Left ventricle myocardium inferior (tissue), 1 donor: ENCODE measurements at places on chromosomes 12 and 14. TPM values are rescaled to one million over a fixed set of nuclear protein-coding genes. Genes with fewer than 3 reads are reported as not detected.

GRCh38 chr12:10721651-10722501, 1.2 kb downstream of the YBX3 start:
- peak overlapping the region; percentile 96 for H3K4me3 ChIP-seq
- H3K27ac ChIP-seq: peak overlapping the region; percentile 98
- peaks cover 67% of the 10 kb centered on the region for H3K4me1 ChIP-seq
- no peaks in the 10 kb centered on the region for H3K27me3 ChIP-seq
- H3K36me3 ChIP-seq: no peaks in the 10 kb centered on the region

GRCh38 chr12:102980350-102980749, 22.9 kb downstream of the ASCL1 start:
- no peaks in the 10 kb centered on the region for H3K4me1 ChIP-seq
- no peak for DNase-seq
- peaks cover 23% of the 10 kb centered on the region for H3K27me3 ChIP-seq
- no peak overlapping the region for H3K27ac ChIP-seq
- no peak overlapping the region for H3K4me3 ChIP-seq

- H3K4me3 ChIP-seq: no peak overlapping the region
- no peaks in the 10 kb centered on the region for H3K27me3 ChIP-seq
- H3K4me1 ChIP-seq: no peaks in the 10 kb centered on the region
Observed at GRCh38 chr14:79077096-79077495, 906.9 kb downstream of the NRXN3 start.

GRCh38 chr14:65769151-65769550, 356.6 kb downstream of the FUT8 start:
- H3K27ac ChIP-seq: no peak overlapping the region
- no peaks in the 10 kb centered on the region for H3K36me3 ChIP-seq
- no peak for DNase-seq
- peaks cover 17% of the 10 kb centered on the region for H3K27me3 ChIP-seq
- H3K4me3 ChIP-seq: no peak overlapping the region

DNA sequence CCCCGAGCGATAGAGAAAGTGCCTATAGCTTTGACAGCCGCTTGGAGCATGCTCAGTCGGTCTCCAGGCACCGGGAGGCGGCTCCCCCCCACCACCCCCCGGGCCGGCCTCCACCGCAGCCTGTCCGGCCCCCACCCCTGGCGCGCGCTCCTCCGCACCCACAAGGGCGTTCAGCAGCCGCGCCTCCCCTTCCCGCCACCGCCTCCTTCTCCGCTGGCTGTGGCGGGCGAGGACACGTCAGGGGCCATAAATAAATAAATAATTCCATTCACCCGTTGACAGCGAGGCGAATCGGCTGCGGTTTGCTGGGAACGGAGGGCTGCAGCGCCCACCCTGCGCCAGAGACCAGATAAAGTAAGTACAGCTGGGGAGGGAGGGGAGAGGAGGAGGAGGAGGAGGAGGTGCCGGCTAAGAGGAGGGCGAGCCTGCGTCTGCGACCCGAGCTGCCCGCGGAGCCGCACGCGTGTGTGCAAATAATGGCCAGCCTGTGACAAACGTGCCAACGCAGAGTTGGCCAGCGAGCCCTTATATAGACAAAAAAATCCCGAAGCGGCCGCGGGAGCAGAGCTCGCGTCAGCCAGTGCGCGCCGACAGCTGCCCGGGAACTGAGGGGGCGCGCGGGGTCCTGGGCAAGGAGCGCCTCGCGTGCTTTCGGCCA, at the start of gene SLC16A7:
Gene SLC16A7 (plus strand): TSS at position 147 of the 658 bp plus-strand sequence. CDS start 108,773 bp downstream, outside the sequence.
- peak; percentile 92 for DNase-seq
- H3K4me3 ChIP-seq: peak within 1 kb of the TSS; percentile 79
- H3K27me3 ChIP-seq: no peaks in the 10 kb centered on the region
- peak within 1 kb of the TSS; percentile 97 for H3K27ac ChIP-seq
- H3K36me3 ChIP-seq: no peaks in the 10 kb centered on the region

GRCh38 chr12:54000116-54001114, at the start of gene HOXC9:
TSS of gene HOXC9 (plus strand) at chr12:54000161. CDS start at chr12:54000189, 28 bp downstream.
- peak within 1 kb of the TSS; percentile 52 for H3K4me3 ChIP-seq
- no peak within 1 kb of the TSS for H3K27ac ChIP-seq

DNA sequence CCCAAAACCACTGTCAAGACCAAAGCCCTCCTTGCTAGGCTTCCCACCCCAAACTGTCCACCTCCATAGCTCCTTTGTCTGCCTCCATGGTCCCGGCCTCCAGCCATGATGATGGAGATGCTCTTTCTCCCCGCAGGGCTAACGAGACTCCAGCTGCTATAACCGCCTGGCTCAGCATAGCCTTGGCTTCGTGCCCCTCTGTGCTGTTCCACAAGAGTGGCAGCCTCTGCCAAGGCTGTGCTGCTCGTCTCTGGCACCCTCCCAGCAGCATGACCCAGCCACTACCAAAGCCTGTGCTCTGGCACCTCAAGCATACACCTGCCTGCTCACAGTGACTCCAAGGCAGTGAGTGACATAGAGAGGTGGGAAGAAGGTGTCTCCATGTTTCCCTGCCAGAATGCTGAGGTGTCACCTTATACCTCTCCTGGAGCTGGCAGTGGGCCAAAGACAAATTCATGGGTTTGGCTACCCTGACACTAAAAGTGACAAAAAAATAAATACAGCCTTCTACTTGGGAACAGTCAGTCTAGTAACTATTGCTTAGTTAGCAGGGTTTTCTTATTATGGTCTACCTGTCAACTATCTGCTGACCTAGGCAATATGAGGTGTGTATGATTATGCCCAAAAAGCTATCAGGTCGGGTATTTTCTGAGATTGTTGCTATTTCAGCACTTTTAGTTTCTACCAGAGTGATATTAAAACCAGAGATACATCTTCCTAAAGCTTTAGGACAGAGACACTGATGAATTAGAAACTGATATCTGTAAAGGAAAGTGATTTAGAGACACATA, 16.1 kb upstream of the KRT73 start:
- H3K4me3 ChIP-seq: no peak overlapping the region
- H3K36me3 ChIP-seq: no peaks in the 10 kb centered on the region
- H3K27ac ChIP-seq: no peak overlapping the region
- peaks cover 4% of the 10 kb centered on the region for H3K4me1 ChIP-seq
- peak; percentile 81 for DNase-seq

DNA sequence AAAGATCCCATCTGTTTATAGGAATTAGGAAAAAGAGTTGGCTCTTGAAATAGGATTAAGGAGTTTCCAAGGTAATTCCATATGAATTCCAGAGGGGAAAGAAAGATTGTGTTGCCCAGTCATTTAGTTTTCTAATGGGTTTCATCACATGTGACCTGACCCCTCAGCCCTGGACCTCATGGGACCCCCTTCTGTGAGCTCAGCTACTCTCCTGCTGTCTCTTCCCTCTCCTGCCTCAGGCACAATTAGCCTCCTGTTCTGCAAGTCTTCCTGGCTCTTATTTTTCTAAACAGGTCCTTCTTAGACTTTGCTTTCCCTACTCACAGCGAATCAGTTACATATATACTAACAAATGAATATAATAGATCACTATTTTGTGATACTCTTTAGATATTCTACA, 237.7 kb downstream of the TRHDE start:
- no peak overlapping the region for H3K4me3 ChIP-seq
- no peak for DNase-seq
- H3K27ac ChIP-seq: no peak overlapping the region
- no peaks in the 10 kb centered on the region for H3K36me3 ChIP-seq
- H3K4me1 ChIP-seq: no peaks in the 10 kb centered on the region

DNA sequence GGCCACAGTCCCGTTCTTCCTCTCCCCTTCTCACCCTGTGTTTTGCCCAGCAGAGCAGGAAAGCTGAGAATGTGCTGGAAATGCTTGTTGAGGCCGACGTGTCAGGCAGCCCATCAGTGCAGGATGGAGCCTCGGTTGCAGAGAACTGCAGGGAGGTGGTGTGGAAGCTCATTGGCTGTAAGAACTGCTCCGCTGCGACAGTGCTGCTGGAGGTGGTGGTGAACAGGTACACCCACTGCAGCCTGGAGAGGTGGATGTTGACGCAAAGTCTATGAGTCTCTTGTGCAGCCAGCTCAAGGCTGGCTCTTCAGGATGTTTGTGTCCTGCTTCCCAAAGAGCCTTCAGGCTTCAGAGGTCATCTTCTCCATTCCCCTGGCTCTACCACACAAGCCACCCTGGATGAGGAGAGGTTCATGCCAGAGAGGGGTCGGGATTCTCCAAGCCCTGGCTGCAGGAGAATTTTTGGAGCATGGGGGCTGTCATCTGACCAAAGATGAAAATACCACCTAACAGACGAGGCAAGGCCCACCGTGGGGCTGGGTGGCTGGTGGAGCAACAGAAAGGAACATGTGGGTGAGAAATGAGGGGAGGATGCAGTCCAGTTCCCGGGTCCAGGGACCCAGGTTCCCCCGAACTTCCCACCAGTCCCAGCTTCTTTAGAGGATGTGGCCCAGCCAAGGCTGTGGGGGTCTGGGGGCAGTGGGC, 174.1 kb upstream of the PRMT8 start:
- no peak overlapping the region for H3K4me3 ChIP-seq
- no peak overlapping the region for H3K27ac ChIP-seq
- H3K4me1 ChIP-seq: peaks cover 42% of the 10 kb centered on the region

- no peak overlapping the region for H3K27ac ChIP-seq
- H3K27me3 ChIP-seq: no peaks in the 10 kb centered on the region
- H3K36me3 ChIP-seq: no peaks in the 10 kb centered on the region
- H3K4me1 ChIP-seq: no peaks in the 10 kb centered on the region
Observed at GRCh38 chr12:86826051-86826450, 569.9 kb upstream of the MGAT4C start.

GRCh38 chr14:72303930-72304329, 371.7 kb downstream of the RGS6 start:
- H3K4me1 ChIP-seq: peaks cover 5% of the 10 kb centered on the region
- no peaks in the 10 kb centered on the region for H3K27me3 ChIP-seq
- DNase-seq: no peak
- no peak overlapping the region for H3K27ac ChIP-seq
- H3K36me3 ChIP-seq: no peaks in the 10 kb centered on the region
- H3K4me3 ChIP-seq: no peak overlapping the region

DNA sequence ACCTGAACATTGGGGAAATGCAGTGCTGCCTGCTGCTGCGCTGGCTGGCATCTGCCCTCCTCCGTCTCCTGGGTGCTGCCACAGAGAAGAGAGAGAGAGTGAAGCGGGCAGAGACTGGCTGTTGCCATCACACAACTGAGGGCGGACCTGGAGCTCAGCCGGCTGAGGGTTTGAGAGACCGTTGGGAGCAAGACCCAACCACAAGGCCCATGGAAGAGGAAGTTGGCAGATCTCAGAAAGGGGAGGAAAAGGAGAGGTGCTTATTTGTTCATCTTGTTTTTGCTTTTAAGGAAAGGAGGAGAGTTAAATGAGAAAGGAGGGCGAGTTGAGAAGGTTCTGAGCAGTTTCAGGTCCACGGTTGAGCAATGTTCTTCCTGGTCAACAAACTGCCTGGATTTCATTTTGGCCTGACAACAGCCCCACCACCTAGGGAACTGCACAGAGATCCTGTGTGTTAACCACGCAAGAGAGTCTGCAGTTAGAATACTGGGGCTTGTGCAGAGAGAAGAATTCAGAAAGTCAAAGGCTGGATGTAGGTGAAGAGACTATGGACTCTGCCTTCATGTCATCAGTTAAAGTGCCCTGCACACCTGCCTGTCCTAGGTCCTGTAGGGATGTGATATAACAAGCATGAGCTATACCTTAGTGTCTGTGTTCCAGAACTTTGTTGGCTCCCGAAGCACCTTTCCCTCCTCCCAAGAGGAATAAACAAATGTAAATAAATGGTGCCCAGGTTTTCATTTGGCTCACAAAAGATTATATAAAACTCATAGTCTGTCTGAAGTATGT, 124.6 kb downstream of the ETV6 start:
- H3K4me3 ChIP-seq: no peak overlapping the region
- peaks cover 56% of the 10 kb centered on the region for H3K4me1 ChIP-seq
- DNase-seq: no peak
- H3K27me3 ChIP-seq: no peaks in the 10 kb centered on the region
- H3K36me3 ChIP-seq: no peaks in the 10 kb centered on the region

GRCh38 chr14:101065696-101066694, 162.5 kb upstream of the RTL1 start:
- H3K4me1 ChIP-seq: no peaks in the 10 kb centered on the region
- H3K4me3 ChIP-seq: no peak overlapping the region
- H3K36me3 ChIP-seq: no peaks in the 10 kb centered on the region
- H3K27ac ChIP-seq: no peak overlapping the region

- H3K4me3 ChIP-seq: no peak overlapping the region
- H3K27ac ChIP-seq: no peak overlapping the region
- H3K4me1 ChIP-seq: peaks cover 31% of the 10 kb centered on the region
- no peak for DNase-seq
Observed at GRCh38 chr14:31945074-31945613, 132.0 kb upstream of the ARHGAP5 start.

GRCh38 chr14:54597795-54598443, 31.0 kb downstream of the SAMD4A start:
- no peak overlapping the region for H3K27ac ChIP-seq
- H3K27me3 ChIP-seq: no peaks in the 10 kb centered on the region
- no peaks in the 10 kb centered on the region for H3K36me3 ChIP-seq
- peaks cover 62% of the 10 kb centered on the region for H3K4me1 ChIP-seq

GRCh38 chr14:72782817-72783216, 111.1 kb downstream of the DPF3 start:
- H3K4me3 ChIP-seq: no peak overlapping the region
- no peaks in the 10 kb centered on the region for H3K27me3 ChIP-seq
- DNase-seq: no peak

- H3K36me3 ChIP-seq: peaks cover 44% of the 10 kb centered on the region
- H3K4me3 ChIP-seq: no peak overlapping the region
- no peak overlapping the region for H3K27ac ChIP-seq
- H3K4me1 ChIP-seq: no peaks in the 10 kb centered on the region
- DNase-seq: no peak
Observed at GRCh38 chr14:35632676-35633075, 98.7 kb downstream of the INSM2 start.

DNA sequence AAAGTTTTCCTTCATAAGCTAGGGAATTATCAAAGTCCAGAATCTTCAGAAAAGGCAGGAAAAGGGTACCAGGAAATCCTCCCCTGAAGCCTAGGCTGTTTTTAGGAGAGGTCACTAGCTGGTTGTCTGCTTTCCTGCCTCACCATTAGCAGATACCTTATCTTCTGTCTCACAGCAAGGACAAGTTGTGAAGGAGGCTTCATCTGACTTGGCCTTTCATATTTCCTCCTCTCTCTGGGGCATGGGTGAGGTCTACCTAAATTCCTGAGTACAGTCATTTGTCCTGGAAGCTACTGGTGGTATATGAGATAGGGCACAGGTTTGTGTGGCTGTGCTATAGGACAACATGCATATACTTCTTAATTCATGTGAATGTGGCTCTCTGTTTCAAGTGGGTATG, 2.3 kb downstream of the FOXJ2 start:
- DNase-seq: no peak
- H3K36me3 ChIP-seq: peaks cover under 1% of the 10 kb centered on the region
- peaks cover 84% of the 10 kb centered on the region for H3K4me1 ChIP-seq
- peak overlapping the region; percentile 97 for H3K4me3 ChIP-seq

DNA sequence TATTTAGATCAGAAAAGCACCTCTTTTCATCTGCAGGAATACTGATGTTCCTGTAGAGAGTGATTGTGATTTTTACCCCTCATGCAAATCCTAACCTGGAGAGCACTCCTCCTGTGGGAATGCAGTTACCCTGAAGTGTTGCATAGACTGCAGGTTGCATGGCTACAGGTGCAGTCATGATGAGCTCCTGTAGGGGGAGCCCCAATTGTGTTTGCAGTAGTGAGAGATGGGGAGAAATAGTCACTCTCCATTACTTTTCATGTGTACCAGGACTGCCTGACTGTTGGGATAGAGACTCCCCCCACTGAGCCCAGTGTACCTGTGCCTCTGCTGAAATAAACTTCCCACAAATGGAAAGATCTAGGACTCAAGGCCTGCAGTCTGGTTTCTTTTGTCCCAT, 1086.5 kb downstream of the SLC6A15 start:
- no peak for DNase-seq
- H3K4me3 ChIP-seq: no peak overlapping the region

FZD10 gene
- total RNA-seq: 0.05 TPM

DDX47 gene
- 26.7 TPM for total RNA-seq

PPP4R3A gene
- total RNA-seq: 38.3 TPM

LAG3 gene
- not detected for total RNA-seq

GYS2 gene
- not detected for total RNA-seq
